ENCODE measurements at places on chromosomes 13 and 19. TPM values are rescaled to one million over a fixed set of nuclear protein-coding genes. Genes with fewer than 3 reads are reported as not detected.
A peak's percentile ranks its signal among the peaks of the same experiment; 100 is the strongest.

DNA sequence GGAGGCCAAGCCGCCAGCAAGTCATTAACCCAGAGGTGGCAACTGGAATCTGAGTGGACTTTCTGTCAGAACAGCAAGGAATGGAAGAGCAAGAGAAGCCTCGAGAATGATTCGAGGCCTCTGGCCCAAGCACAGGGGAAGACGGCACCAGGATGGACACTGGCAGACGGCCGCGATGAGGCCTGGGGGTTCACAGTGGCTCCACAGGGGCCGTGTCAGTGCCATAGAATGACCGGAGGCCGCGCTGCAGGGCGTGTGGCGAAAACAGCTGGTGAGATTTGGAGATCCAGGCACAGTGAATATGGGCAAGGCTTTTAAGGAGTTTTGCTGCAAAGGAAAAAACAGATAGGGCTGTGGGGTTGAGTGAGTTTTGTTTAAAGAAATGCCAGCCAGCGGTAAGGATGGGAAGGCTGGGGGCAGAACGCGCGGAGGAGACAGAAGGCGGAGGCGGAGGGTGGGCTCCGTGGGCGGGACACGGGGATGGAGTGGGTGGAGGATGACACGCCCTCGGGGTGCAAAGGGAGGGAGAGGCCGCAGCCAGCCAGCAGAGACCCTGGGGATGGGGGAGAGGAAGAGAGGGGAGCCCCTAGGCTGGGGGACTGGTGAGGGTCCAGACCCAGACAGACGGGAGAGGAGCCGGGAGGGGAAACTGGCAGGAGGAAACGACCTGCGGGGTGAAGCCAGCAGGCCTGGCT is 130.5 kb downstream of the RNF17 start:
- H3K4me1 ChIP-seq, result no peaks in the 10 kb centered on the region
- DNase-seq, result no peak
- H3K27ac ChIP-seq, result no peak overlapping the region
- no peak overlapping the region for H3K4me3 ChIP-seq

DNA sequence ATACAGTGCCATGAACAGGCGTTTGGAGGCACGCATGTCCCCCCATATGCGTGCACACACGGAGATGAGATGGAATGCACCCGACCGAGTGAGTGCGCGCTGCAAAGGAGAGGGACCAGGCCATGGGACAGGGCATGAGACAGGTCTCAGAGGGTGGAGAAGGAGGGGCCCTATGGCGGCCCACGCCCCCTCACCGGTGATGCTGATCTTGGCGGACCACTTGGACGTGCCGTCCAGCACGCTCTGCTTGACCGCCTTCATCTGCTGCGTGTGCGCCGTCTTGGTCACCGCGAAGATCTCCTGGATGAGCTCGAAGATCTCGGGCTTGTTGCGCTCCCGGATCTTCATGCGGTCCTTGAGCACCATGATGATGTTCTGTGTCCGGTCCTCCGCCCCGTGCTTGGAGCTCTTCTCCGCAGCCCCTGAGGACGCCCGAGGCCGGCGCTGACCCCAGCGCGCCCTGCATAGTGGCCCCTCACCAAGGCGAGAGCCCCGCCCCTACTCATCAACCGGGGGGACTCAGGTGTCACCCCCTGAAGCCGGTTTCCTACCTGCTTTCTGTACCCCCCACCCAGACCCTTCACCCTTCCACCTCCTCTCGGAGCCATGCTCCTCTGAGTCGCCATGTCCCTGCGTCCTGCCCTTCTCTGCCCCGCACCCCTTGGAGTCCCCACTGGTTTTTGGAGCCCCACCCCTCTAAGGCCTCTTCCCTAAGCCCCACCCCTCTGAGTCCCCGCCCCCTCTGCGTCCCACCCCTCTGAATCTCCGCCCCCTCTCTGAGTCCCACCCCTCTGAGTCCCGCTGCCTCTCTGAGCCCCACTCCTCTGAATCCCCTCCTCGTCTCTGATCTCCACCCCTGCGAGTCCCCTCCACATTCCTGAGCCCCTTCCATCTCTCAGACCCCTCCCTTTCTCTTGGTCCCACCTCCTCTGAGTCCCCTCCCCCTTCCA is 40.8 kb downstream of the UNC13A start:
- no peaks in the 10 kb centered on the region for H3K4me1 ChIP-seq
- H3K27me3 ChIP-seq, result no peaks in the 10 kb centered on the region
- DNase-seq, result no peak
- H3K27ac ChIP-seq, result no peak overlapping the region
- H3K36me3 ChIP-seq, result no peaks in the 10 kb centered on the region

DNA sequence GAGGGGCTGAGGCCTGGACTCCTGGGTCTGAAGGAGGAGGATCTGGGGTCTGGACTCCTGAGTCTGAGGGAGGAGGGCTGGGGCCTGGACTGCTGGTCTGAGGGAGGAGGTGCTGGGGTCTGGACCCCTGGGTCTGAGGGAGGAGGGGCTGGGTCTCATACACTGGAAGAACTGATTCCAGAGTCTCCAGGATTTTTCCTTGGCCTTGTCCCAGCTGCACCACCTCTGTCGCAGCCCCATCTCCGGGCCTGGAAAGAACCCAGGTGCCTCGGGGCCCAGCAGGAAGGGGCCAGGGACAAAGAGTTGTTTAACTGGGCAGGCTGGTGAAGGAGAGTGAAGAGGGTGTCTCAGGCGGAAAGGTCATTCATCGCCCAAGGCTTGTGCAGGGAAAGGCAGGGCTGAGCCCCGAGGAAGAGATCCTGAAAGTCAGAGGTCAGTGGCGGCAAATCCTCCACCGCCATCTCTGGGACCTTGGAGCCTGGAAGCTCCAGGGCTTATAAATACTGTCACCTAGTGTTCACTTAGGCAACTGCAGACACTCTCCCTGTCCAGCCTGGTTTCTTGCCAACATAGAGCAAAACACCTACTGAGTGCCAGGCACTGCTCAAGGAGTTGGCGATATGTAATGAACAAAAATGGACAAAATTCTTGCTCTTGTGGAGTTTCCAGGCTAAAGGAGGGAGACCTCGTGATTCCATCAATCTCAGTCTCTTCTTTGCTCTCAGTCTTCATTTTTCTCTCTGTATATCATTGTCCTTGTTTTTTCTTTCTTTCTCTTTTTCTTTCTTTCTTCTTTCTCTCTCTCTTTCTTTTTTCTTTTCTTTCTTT is 4.4 kb upstream of the KCNN4 start:
- peak; percentile 79 for DNase-seq
- H3K27ac ChIP-seq, result peak overlapping the region; percentile 34
- no peaks in the 10 kb centered on the region for H3K27me3 ChIP-seq
- peaks cover 5% of the 10 kb centered on the region for H3K4me1 ChIP-seq

TMEM221 gene
- total RNA-seq, result not detected

FCGBP gene
- total RNA-seq, result 3,903 TPM

GRCh38 chr13:25971047-25971446 is 80.8 kb downstream of the SHISA2 start:
- DNase-seq, result no peak
- no peak overlapping the region for H3K27ac ChIP-seq
- H3K4me1 ChIP-seq, result no peaks in the 10 kb centered on the region
- H3K4me3 ChIP-seq, result no peak overlapping the region

DNA sequence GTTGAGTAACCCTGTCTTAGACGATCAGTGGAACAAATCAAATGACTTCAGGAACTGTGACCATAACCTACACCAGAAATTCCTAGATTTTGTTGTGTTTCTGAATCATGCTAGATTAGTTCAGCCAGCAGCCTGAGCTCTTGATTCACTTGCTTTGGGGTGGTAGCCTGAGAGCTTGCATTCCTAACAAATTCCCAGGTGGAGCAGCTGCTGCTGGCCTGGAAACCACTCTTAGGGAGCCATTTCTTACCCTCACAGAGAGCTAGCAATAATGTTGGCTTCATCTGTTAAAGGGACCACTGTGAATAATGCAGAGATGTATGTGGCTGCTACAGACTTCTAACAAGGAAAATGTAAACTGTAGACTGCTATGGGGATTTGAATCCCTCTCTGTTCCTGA is 388.1 kb upstream of the PRR20A start:
- H3K27ac ChIP-seq, result no peak overlapping the region
- no peak for DNase-seq
- no peaks in the 10 kb centered on the region for H3K4me1 ChIP-seq
- H3K27me3 ChIP-seq, result no peaks in the 10 kb centered on the region
- no peak overlapping the region for H3K4me3 ChIP-seq
- no peaks in the 10 kb centered on the region for H3K36me3 ChIP-seq

DIAPH3 gene
- 5.1 TPM for total RNA-seq

GRCh38 chr19:16599655-16600346 is 27.6 kb upstream of the SLC35E1 start:
- no peak for DNase-seq
- H3K4me3 ChIP-seq, result no peak overlapping the region
- H3K27ac ChIP-seq, result no peak overlapping the region
- no peaks in the 10 kb centered on the region for H3K36me3 ChIP-seq
- H3K4me1 ChIP-seq, result no peaks in the 10 kb centered on the region
- no peaks in the 10 kb centered on the region for H3K27me3 ChIP-seq

- H3K27me3 ChIP-seq, result no peaks in the 10 kb centered on the region
- no peak overlapping the region for H3K27ac ChIP-seq
- H3K4me3 ChIP-seq, result no peak overlapping the region
Observed at GRCh38 chr19:31214086-31214485, 135.2 kb downstream of the TSHZ3 start.

PEX11G gene
- total RNA-seq, result 6.6 TPM

DNA sequence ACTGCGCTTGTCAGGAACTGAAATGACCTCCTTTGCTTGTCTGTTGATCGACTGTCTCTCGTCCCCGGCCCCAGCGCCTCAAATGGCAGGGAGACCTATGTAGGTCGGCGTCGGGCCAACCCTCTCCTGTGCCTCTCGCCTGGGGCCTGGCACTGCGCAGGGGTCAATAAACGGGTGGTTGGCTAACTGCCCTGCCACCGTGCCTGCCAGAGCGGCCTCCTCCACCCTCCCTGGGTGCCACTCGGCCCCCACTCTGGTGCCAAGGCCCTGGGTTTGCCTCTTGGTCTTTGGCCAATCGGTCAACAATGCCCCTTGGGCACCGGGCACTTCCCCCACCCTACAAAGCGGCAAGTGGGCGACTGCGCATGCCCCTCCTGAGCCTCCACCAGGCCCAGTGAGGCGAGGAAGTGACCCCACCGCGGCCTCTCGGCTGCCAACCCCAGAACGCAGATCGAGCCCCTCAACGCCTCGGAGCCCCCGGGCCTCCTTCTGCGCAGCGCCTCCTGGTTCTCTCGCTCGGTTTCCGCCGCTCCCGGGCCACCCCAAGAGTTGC is 1.1 kb downstream of the KEAP1 start:
- peaks cover 15% of the 10 kb centered on the region for H3K4me1 ChIP-seq
- peaks cover 4% of the 10 kb centered on the region for H3K36me3 ChIP-seq
- peak; percentile 86 for DNase-seq
- peak overlapping the region; percentile 97 for H3K27ac ChIP-seq

All from colonic mucosa (tissue), 4 donors.